ENCODE measurements at places on chromosomes 11 and 22.

DNA sequence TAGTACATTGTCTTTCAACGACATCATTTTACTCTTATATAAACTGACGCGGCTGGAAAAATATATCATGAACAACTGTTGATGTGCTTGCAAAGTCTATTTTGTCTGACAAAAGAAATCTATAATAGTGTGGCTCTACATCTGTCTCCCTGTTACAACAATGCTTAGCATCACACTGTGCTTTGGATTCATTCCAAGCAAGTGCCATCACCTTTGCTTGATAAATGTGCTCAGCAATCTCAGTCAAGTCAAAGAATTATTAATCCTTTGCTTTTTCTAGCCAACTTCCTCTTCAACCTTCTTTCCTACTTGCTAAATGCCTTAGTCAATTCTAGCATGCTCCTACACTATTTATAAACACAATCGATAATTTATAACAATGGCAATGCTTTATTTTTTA is 140.5 kb downstream of the FCHSD2 start:
- no peak for DNase-seq

DNA sequence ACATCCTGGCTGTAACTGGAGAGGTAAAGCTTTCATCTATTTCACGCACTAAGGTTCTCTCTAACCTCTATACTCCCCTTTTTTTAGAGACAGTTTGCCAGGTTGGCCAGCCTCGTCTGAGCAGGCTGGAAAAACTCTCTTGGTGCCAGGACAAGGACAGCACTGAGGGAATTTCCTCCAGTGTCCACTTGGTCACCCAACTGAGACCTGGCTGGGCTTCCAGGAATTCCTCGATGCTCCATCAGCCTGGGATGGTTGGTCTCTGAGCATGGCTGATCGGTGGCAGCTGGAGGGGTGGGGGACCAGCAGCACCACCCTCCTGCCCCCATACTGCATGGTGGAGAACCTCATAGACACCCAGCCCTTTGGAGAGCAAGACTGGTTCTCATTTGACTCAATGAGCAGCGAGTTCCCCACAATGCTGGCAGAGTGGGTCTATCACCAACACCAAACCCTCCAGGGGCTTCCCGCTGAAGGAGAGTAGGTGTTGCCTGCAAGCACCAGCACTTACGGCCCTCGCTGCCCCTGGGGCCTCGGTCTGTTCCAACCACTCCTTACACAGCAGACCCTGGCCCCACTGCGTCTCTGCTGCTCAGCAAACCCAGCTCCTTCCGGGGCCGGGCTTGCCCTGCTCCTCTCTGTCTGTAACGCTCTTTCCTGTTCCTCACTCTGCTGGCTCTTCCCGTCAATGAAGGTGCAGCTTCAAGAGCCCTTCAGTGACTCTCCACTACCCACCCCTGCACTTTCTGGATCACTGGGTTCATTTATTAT is 122.2 kb downstream of the ST3GAL4 start:
- no peak for DNase-seq

DNA sequence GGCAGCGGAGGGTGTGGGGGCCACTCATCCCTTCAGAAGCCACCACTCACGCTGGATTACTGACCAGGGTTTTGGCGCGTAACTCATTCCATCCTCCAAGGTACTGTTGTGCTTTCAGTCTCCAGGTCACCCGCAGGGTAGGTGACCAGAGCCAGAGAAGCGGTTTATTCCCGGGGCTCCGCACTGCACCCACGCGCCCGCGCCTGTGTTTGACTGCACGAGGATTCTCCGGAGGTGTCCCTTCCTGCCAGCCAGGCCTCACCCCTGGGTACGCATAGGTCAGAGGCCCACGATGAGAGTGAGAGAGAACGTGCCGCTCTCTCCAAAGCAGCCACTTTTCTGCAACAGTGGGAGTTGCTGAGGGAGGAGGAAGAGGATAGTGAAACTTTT is 55.5 kb downstream of the TRAF6 start:
- no peak for DNase-seq

DNA sequence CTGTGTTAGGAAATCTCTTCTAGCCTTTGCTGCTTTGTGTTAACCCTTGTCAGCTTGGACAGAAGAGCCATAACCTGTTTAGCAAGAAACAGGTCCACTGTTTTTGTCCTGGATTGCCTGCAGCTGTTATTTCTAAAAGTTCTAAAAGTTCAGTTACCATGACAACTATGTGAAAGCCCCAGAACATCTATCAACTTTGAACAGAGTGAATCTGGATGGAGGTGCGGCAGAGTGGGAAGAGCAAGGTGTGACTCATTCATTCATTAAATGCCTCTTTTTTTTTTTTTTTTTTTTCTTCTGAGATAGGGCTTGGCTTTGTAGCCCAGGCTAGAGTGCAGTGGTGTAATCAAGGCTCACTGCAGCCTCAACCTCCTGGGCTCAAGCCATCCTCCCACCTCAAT is 50.5 kb downstream of the RBX1 start:
- DNase-seq: no peak

- DNase-seq: no peak
Observed at GRCh38 chr22:45512363-45512762, 9.7 kb downstream of the FBLN1 start.

DNA sequence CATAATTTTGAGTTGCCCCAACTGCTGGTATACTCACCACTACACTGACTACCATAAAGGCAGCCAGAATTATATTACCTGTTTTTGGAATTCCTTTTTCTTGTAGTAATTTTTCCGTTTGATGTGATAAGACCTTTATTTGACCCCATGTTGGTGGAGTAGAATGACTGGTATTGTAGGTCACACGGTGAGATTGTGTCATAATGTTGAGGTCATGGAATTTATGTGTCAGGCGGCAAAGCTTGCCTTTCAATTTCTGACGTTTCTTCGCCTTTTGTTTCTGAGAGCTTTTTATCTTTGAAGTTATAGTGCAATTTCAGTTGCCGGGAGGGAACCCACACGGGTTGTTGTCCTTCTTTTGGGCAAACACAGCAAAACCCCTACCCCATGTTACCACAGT is 13.0 kb downstream of the OR52K1 start:
- no peak for DNase-seq

DNA sequence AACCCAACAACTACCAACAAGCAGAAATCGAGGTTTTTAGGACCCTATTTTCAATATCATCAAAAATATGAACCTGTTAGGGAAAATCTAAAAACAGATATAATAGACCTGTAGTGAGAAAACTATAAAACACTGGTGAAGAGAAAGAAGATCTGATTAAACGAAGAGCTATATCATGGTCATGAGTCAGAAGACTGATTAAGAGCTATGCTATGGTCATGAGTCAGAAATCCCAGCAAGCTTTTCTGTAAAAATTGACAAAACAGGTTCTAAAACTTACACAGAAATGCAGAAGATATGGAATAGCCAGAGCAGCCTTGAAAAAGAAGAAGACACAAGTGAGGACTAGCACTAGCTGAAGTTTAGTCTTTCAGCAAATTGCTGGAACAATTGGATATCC is 345.0 kb downstream of the TBC1D22A start:
- DNase-seq: no peak

DNA sequence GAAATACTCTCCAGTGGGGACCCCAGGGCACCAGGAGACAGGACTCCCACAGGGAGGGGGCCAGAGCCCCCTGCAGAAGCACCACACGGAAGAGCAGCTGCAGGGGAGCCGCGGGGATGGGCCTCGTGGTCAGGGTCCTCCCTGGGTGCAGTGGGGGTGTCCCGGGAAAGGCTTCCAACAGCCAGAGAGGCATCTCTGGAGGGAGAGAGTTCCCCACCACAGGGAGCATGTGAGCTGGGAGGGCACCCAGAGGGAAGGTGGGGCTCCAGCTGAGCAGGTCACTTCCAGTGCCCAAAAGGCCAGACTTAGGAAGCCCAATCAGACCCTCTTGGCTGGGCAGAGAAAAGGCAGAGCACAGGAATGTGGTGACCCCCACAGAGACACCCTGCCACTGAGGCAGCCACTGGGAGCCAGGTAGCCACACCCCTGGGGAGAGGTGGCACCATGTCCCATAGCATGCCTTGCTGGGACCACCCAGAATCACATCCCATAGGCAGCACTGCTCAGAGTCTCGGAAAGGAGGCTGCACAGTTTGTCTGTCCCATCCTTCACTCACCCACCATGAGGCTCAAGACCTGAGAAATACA is 49.9 kb upstream of the LMO1 start:
- DNase-seq: no peak

GRCh38 chr11:94656968-94657367 is 89.8 kb downstream of the PIWIL4 start:
- no peak for DNase-seq

- no peak for DNase-seq
Observed at GRCh38 chr11:118892964-118893363, 9.3 kb downstream of the CXCR5 start.

DNA sequence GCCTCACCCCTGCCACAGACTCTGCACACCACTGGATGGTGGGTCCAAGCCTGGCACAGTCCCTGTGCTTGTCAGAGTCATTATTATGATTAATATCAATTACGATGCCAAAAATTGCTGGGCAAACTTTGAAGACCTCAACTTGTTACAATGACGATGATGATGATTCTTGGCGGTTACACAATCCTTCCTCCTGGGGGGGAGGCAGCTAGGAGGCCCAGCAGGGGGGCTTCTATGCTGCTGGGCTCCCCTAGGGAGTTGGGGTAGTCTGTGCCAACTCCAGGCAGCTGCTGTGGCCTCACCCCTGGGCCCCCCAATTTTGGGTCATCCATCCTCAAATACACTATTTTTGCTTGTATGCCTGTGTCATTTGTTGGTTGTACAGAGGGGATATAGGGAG is 12.0 kb downstream of the SLC35E4 start:
- DNase-seq: no peak

- no peak for DNase-seq
Observed at GRCh38 chr11:45341372-45341771, 55.2 kb upstream of the SYT13 start.

- DNase-seq: no peak
Observed at GRCh38 chr11:104772806-104773241, 125.4 kb downstream of the CASP12 start.

GRCh38 chr11:109998921-109999320 is 94.3 kb upstream of the ZC3H12C start:
- no peak for DNase-seq

DNA sequence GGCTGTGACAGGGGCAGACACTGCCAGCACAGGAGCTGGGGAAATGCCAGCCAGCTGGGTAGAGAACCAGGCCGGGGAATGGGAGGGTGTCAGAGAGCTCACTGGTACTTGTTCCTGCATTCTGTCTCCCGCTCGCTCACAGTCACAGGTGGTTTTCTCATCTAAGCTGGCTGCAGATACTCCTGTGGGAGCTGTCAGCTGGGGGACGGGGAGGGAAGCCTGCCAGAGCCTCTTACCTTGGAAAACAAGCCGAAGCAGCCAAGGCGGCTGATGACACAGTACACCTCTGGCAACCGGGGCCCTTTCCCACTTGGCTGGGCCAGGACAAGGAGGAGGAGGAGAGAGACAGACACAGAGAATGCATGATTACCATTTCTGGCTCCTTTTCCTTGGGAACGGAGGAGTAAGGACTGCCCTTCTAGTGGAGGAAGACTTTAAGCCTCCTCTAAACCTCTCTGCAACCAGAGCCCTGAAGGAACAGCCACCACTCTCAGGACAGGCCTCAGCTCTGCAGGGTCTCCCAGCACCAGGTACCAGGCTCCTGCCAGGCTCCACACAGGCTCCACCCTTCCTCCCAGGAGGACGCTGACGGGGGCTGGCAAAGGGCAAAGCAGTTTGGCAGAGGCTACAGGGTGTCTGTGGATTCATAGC is 25.1 kb downstream of the RPL27A start:
- DNase-seq: no peak

GRCh38 chr22:39925273-39925672 is 24.4 kb downstream of the GRAP2 start:
- DNase-seq: no peak

DNA sequence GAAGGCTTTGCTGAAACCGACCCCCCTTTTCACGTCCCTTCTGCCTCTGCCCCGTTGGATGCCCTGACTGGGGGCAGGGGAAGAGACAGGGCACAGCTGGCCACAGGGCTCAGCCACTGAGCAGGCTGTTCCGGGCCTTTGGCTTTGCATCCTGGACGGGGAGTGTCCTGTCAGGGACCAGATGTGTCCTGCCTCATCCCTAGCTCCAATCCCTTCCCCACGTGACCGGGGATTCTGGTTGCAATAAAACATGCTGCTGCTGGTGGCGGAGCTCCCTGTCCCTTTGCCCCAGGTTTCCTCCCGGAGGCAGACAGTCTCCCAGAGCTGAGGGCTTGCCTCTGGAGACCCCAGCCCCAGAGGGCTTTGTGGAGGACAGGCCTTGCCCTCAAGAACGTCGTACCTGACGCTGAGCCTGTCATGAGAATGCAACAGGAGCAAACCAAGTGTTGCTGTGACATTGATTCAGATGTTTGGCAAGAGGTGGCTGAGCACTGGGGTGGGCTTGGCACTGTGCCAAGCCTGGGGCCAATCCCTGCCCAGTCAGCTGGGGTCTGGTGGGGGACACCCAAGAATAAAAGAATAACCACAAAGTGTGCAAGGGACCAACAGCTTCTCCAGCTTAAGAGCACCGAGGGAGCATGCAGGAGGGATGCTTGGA is 7.3 kb downstream of the CDC42EP2 start:
- DNase-seq: no peak

GRCh38 chr11:118128721-118129470 is 23.7 kb downstream of the SCN4B start:
- no peak for DNase-seq
